ENCODE measurements at places on chromosomes 2 and 18.

- no peak for DNase-seq
Observed at GRCh38 chr2:29583104-29583503, 338.3 kb downstream of the ALK start.

DNA sequence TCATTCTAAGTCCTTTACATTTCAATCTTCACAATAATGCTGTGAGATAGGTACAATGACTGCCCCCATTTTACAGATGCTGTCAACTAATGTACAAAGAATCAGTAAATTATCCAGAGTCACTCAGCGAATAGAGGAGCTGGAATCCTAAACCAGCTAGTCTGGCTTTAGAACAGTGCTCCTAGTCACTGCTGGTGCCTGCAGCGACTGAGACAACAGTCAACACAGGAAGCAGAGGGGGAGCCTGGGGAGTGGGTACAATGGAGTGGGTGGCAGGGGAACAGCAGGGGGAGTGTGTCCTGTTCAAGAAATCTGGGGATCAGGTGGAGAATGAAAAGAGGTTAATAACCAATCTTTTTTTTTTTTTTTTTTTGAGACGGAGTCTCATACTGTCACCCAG is 37.3 kb downstream of the CCDC93 start:
- no peak for DNase-seq

DNA sequence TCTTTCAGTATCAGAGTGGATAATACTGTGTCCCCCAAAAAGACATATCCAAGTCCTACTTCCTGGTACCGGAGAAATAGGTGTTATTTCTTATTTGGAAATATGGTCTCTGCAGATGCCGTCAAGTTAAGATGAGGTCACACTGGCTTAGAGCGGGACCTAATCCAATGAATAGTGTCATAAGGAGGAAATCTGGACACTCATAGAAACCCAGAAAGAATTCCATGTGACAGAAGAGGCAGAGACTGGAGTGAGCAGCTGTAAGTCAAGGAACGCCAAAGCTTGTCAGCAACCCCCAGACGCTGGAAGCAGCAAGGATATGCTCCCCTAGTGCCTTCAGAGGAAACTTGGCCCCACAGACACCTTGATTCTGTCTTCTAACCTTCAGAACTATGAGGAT is 69.8 kb downstream of the CCBE1 start:
- no peak for DNase-seq

- no peak for DNase-seq
Observed at GRCh38 chr2:219426068-219426443, 7.9 kb downstream of the DES start.

DNA sequence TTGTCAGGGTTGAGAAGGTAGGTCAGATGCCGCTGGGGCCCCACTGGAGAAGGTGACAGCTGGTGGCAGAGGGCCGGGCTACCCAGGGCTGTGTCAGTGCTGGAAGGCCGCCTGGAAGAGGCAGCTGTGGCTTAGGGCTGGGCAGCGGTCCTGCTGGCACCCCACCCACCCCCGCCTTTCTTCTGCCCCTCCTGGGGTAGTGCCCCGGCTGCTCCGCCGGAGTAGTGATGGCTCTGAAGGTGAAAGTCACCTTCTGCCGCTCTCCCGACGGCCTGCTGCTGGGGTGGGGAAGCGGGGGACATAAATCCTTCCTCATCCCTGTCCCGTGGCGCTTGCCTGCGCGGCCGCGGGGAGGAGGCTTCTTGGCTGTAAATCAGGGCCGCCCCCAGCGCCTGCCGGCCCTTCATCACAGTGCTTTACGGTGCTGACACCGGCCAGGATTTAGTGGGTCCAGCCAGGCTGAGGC is 332.2 kb downstream of the DYSF start:
- DNase-seq = peak; percentile 17

GRCh38 chr2:70745276-70745825 is 22.6 kb downstream of the ADD2 start:
- no peak for DNase-seq
